Stimulated activated CD8-positive, alpha-beta memory T cell treated with anti-CD3 and anti-CD28 coated beads, Interleukin-2, amount 100 ng/mL, for 1 hour (primary cell): ENCODE measurements at places on chromosomes 4 and X.
A peak's percentile ranks its signal among the peaks of the same experiment; 100 is the strongest.

- DNase-seq: no peak
Measured at GRCh38 chr4:7263166-7263565, 70.8 kb downstream of the SORCS2 start.

DNA sequence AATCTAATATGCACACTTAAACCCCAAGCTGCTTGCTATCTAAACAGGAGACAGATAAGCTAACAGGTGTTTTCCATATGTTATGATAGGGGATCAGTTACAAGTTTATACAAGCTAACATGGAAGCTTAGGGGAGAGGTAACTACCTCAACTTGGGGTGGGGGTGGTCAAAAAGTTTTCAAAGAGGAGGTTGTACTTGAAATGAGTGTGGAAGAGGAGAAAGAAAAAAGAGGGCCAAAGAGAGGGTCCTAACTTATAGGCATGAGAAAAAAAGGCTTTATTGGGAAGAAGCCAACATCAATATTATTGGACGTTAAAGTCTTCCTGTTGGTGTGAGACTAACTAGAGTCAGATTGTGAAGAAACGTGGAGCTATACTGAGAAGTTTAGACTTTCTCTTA, 205.9 kb downstream of the NDST4 start:
- no peak for DNase-seq

GRCh38 chr4:66059556-66059955, 389.3 kb upstream of the EPHA5 start:
- no peak for DNase-seq

GRCh38 chr4:107978716-107979451, 10.8 kb upstream of the HADH start:
- no peak for DNase-seq

- no peak for DNase-seq
Measured at GRCh38 chrX:40109288-40110008, 11.7 kb upstream of the BCOR start.

DNA sequence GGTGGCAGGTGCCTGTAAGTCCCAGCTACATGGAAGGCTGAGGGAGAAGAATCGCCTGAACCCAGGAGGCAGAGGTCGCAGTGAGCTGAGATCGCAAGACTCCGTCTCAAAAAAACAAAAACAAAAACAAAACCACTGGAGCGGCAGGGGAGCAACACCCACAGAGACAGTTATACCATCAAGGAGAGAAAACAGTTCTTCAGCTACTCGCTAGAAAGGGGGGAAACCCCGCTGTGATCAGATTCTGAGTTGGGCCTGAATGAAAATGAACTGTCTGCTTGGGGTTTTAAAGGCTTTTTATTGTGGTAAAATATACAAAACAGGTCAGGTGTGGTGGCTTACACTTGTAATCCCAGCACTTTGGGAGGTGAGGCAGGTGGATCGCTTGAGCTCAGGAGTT, 16.8 kb upstream of the IRAK1 start:
- no peak for DNase-seq

- DNase-seq: no peak
Measured at GRCh38 chr4:52711834-52712250, 39.4 kb downstream of the ERVMER34-1 start.

GRCh38 chrX:121000589-121000988, 15.0 kb upstream of the CT47A1 start:
- no peak for DNase-seq

GRCh38 chrX:151871244-151871643, 41.4 kb upstream of the MAGEA4 start:
- no peak for DNase-seq

- DNase-seq: no peak
Measured at GRCh38 chr4:140839888-140840790, 84.0 kb upstream of the TBC1D9 start.

GRCh38 chr4:3239998-3240920, 8.7 kb upstream of the MSANTD1 start:
- DNase-seq: no peak

DNA sequence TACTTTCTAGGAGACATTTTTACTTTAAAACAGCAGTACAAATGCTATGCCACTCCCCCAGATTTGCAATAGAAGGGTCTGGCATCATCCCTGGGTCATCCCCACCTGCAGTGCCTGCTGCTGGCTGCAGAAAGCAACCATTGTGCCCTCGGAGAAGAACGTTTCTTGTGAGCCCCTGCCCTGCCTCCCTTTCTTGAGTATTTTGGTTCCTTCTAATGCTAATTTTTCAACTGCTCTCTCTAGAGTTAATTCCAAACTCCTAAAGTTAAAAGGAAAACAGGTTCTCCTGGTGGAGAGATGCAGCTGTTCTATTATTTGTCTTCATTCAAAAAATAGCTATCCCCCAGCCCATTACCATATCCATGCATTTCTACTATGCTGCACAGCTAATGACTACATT, 107.1 kb downstream of the IDS start:
- no peak for DNase-seq

GRCh38 chr4:171025343-171025742, 787.9 kb upstream of the GALNTL6 start:
- DNase-seq: no peak

- no peak for DNase-seq
Measured at GRCh38 chr4:62328526-62328925, 1128.4 kb downstream of the ADGRL3 start.

DNA sequence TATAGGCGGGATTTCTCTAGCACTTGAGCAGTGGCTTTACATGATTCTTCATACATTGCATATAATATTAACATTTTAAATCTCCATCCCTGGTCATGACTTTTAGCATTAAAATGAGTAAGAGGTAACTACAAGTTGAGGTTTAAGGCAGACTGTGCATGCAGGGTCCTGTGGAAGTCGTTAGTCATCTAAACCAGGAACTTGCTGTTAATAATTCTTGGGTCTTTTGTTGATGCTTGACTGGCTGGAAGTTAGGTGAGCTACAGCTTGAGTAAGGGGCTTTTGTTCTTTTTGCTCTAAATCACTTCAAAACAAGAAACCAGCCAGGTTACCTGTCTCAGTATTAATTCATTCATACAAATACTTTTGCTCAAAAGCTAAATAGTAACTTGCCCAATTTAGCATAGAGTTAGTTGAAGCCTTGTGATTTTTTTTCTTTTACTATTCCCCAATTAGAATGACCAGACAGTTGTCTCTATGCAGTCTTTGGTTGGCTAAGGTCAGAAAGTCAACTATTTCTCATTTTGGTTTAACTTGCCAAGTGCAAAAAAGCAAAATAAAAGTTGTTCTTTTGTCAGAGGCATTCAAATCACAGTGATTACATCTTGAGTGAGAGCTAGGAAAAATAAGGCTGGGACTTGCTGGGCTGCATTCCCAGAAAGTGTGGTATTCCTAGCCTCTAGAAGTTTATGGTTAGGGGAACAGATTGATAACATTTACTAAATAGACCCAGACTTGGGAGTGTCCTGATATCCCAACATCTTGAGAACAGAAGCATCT, 516.9 kb downstream of the PDHA2 start:
- no peak for DNase-seq

GRCh38 chrX:153731117-153731844, 6.6 kb downstream of the ABCD1 start:
- DNase-seq: no peak

- no peak for DNase-seq
Measured at GRCh38 chr4:80913381-80913780, 117.1 kb upstream of the BMP3 start.

DNA sequence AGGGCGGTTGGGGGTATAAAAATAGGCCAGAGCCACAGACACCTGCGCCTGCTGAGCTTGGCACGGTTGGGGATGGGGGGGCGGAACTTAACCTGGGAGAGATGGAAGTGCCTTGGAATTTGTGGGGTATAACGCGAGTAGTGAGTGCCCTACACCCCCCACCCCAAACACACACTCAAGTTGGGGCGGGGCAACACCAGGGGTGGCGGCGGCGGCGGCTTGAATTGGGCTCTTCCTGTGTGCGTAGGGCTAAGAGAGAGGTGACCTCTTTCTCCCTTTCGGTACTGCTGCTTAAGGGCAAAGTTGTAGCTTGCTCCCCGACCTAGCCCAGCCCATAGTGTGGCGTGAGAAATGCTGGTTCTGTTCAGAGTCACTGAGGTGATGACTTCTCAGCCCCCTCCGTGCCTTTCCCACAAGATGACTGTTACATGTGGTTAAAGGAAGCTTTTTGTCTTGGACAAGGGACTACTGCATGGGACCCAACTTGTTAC, 839 bp downstream of the STK26 start:
- DNase-seq: peak; percentile 9

DNA sequence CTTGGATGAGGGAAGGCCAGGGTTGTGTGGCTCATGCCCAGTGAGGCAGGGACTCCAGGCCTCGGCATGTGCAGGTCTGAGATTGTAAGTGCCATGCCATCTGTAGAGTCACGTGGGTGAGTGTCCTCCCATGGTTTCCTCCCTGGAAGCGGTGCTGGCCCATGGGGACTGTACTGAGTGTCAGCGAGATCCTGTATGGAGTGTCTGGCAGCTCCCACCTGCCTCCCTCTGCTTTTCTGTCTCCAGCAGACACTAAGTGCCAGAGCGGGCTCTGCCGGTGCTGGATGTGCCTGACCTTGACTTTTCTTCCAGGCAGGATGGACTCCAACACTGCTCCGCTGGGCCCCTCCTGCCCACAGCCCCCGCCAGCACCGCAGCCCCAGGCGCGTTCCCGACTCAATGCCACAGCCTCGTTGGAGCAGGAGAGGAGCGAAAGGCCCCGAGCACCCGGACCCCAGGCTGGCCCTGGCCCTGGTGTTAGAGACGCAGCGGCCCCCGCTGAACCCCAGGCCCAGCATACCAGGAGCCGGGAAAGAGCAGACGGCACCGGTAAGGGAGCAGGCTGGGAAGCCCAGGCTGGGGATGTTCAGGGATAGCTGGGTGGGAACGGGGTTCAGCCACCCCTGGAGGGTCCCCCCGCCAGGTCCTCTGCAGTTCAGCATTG, 7.6 kb downstream of the WFS1 start:
- no peak for DNase-seq

DNA sequence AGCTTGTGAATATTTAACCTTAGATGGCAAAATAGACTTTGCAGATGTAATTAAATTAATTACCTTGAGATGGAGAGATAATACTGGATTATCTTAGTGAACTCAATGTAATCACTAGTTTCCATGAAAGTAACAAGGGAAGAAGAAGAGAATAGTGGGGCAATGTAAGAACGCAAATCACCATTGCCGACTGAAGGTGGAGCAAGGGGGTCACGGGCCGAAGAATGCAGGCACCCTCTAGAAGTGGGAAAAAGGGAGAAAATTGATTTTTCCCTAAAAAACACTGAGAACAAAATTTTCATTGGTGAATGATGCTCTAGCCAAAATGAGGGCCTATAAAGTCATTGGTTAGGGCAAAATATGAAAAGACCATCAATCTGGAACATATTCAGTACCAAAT, 375.6 kb upstream of the EPHA5 start:
- DNase-seq: no peak

DNA sequence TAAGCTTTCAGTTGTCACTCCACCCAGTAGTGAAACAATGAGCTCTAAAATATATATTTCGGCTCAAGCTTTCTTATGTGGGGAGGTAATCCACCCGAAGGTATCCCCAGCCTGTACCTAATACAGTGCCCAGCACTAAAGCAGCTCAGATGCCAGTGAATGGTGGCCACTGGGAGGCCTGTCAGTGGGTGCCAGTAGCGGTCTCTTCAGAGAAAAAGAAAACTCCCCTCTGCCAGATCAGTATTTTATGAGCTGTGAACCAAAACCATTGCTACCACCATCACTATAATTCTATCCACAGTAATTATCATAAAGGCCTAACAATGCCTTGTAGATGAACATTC, 835 bp upstream of the NFKB1 start:
- DNase-seq: peak; percentile 14

- DNase-seq: no peak
Measured at GRCh38 chr4:145280541-145280940, 100.2 kb upstream of the OTUD4 start.

DNA sequence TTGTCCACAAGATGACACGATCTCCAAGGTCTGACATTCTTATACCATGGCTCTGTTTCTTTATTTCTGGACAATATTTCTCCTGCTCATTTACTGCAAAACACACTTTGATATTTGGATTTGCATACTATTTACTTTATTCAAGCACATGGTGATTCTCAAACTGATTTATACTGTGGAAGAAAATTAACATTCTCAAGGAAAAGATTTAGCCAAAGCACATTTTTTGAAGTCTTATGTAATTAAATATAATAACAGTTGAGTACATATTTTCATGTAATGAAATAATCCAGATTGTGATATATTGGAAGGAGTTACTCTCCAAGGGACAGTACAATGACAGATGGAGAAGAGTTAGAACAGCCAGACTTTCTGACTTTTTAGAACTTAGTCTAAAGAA, 155.8 kb upstream of the CT83 start:
- DNase-seq: no peak

DNA sequence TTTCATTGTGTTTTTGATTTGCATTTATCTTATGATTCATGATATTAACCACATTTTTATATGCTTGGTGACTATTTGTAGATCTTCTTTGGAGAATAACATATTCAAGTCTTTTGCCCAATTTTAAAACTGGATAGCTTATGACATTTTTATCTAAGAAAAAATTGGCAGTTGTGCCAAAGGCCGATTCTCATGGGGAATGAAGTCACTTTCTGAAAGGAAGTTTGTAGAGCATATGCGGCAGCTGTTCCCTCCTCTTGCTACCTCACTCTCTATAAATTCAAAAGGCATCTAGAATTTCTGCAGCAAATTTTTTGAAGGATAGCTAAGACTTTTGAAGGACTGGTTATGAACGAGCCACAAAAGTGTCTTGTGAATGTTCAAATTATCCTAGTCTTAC, 2353.5 kb downstream of the ARAP2 start:
- no peak for DNase-seq

GRCh38 chr4:13547485-13548041, 3.3 kb upstream of the NKX3-2 start:
- DNase-seq: no peak
